ENCODE measurements at places on chromosomes 7 and 10. TPM values are rescaled to one million over a fixed set of nuclear protein-coding genes. Genes with fewer than 3 reads are reported as not detected.

Gene LDB3
- total RNA-seq: 0.23 TPM

Gene MYH16
- total RNA-seq: not detected

Gene PTEN
- 55.5 TPM for total RNA-seq

Gene SLC29A3
- total RNA-seq: 4.0 TPM

Gene HOXA13
- total RNA-seq: not detected

Gene GPR15LG
- total RNA-seq: not detected

Gene GARIN1A
- total RNA-seq: 2.3 TPM

Gene TYW1
- 19.2 TPM for total RNA-seq

Gene TAS2R5
- 4.7 TPM for total RNA-seq

Gene GJD4
- total RNA-seq: not detected

Gene PIP
- not detected for total RNA-seq

Gene STK31
- total RNA-seq: not detected

Gene CUZD1
- 1.1 TPM for total RNA-seq

Gene TRIM50
- total RNA-seq: not detected
